Fibroblast of skin of right quadriceps (primary cell): ENCODE measurements at places on chromosomes 3 and 15.

GRCh38 chr15:63385911-63386531 lies 4.4 kb upstream of the CA12 start:
- no peak for DNase-seq

DNA sequence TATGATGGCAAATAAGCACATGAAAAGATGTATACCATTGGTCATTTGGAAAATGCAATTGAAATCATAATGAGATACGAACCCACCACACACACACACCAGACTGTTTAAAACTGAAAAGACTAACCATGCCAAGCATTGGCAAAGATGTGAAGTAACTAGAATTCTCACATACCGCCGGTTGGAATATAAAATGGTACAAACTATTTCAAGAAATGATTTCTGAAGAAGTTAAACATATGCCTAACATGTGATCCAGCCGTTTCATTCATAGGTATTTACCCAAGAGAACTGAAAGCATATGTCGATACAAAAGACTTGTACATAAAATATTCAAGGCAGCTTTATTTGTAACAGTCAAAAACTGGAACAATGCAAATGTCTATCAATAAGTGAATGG lies 28.9 kb downstream of the HES1 start:
- no peak for DNase-seq

DNA sequence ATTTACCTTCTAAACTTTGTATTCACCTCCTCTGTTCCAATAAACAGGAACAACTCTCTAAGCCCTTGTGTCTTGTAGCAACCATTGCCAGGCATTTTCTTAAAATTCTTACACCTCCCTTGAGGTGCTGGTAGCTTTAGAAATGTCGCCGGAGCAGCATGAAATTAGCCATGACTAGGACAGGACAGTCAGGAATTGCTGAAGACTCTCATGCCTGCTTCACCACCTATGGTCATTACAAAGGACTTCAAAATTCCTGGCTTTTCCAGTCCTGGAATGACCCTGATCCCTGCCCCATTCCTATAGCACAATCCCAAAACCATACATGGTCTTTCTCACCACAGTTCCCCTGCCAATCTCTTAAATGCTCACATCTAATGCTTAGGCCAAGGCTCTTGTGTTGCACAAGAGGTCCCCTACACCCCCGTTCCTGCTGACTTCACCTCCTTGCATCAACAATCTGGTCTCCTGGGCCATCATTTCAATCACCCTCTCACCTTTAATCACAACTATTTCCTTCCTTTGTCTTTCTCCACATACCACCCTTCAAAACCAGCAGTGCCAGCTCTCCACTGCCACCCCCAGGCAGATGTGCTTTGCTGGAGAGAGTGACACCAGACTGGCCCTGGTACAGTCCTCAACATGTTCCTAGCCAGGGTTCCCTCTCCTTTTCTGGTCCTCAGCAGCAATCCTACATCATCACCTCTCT lies 113.2 kb upstream of the TJP1 start:
- DNase-seq: no peak

DNA sequence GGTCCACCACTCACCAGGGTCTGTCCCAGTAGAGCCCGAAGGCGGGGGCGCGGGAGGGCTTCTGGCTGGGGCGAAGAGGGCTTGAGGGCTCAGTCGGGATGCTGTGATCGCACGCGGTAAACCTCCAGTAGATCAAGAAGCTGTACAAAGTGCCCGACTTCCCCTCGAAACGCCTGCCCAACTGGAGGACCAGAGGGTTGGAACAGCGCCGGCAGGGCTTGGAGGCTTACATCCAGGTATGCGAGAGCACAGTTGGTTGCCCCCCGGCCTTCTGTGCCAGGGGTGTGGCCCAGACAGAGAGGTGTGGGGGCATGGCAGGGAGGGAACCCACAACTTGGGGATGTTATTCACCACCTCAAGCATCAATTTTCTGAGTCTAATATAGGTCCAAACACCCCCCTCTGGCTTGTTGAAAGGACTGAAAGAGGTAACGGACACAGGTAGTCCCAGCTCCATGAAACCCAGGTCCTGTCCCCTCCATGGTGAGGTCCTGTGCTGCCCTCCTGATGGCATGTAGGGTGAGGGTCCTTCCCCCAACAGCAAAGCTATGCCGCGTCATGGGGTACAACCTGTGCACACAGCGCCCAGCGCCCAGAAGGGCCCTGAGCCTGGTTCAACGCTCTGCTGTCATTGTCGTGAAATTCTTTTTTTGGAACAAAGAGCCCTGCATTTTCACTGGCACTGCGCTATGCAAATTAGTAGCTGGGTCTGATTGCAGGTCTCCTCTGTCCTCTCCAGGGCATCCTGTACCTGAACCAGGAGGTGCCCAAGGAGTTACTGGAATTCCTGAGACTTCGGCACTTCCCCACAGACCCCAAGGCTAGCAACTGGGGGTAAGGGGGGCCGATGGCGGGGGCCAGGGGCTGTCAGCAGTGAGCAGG lies 1.2 kb downstream of the SNX22 start:
- no peak for DNase-seq

- no peak for DNase-seq
Measured at GRCh38 chr3:63287610-63288009, 9.5 kb downstream of the SYNPR start.

- peak; percentile 2 for DNase-seq
Measured at GRCh38 chr3:52650439-52650838, 35.3 kb downstream of the PBRM1 start.

GRCh38 chr15:92821491-92822116 lies 78.5 kb upstream of the CHD2 start:
- no peak for DNase-seq

DNA sequence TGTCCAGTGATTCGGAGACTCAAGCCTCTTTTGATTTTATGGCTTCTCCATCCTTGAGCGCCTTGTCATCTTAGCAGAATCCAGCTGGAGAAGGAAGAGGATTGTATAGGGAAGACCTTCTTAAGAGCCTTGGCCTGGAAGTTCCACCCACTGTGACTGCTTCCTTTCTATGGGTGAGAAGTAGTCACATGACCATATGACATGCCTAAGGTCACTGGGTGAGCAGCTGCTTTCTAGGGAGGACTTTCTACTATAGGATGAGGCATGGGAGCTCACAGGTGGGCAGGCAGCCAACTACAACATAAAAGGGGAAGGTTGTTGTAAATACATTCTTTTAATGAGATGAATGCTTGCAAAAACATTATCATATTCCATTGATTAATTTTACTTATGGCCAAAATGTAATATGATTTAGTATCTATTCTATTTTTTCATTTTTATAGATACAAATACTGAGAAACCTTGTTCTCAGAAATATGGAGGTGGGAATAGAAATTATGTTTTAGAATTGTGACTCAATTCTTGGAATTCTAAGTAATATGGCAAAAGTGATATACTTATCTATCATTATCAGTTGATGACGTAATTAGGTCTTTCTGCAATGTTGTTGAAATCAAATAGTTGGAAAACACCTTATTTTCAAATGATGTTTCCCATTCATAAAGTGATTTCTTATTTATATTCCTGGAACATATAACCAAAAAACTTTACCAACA lies 53.6 kb upstream of the MINAR1 start:
- DNase-seq: peak; percentile 8

GRCh38 chr3:144775551-144775950 lies 803.9 kb downstream of the DIPK2A start:
- DNase-seq: peak; percentile 6

DNA sequence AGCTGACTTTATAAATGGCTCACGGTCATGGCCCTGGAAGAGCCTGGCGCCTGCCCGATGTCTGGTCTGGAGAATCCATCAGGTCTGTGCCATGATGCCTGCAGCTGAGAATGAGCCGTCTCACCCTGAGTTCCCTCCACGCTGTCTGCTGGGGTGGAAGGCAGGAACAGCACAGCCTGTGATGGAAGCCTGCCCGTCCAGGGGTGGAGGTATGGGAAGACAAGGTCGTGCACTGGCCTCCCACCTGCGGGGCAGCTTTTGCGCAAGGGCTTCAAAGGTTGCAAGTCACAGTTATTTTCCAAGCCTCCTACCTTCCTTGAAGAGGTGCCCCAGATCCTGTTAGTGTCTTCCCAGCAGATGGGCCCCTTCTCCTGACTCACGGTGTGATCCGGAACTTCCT lies 275.5 kb downstream of the FAM43A start:
- DNase-seq: no peak

GRCh38 chr15:101406036-101406435 lies 83.5 kb downstream of the PCSK6 start:
- DNase-seq: no peak

- peak; percentile 36 for DNase-seq
Measured at GRCh38 chr3:44104668-44105321, 136.9 kb upstream of the TOPAZ1 start.

DNA sequence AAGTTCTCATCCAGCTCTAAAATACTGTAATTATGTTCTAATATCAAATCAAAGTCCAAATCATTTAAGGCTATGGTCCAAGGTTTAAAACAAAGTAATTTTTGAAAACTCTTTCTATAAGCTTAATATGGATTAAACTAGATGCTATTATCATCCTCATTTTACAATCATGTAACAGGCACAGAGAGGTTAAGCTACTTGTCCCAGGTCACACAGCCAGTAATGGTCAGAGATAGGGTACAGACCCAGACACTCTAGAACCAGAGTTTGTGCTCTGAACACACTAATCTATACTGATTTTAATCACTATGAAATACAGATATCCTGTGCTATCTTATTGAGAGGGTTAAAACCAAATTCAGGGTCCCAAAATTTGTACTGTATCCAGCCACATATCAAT lies 44.8 kb downstream of the DENND4A start:
- DNase-seq: no peak

DNA sequence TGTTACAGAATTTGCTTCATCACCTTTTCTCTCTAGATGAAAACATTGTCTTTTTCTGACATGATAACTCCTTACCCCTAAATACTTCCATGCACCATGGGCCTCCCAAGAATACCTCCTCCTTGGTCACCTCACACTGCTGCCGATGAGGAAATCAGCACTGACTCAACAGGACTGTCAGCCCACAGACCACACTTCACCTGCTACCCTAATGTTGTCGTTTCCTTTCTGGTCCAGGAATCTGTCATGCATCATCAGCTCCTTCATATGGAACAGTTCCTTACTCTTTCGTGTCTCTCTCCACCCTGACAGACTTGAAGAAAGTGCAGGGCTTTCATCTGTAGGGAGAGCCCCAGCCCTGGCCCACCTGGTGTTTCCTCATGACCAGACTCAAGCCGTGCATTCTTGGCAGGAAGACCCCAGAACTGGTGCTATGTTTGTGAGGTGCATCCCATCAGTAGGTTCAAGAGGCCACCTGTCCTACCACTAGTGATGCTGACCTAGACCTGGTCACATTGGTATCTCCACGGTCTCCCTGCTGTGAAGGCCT lies 41.1 kb upstream of the PLXNA1 start:
- DNase-seq: no peak

GRCh38 chr15:52727815-52728214 lies 48.6 kb upstream of the ATOSA start:
- DNase-seq: no peak

GRCh38 chr3:25418596-25418995 lies 9.5 kb upstream of the RARB start:
- no peak for DNase-seq

DNA sequence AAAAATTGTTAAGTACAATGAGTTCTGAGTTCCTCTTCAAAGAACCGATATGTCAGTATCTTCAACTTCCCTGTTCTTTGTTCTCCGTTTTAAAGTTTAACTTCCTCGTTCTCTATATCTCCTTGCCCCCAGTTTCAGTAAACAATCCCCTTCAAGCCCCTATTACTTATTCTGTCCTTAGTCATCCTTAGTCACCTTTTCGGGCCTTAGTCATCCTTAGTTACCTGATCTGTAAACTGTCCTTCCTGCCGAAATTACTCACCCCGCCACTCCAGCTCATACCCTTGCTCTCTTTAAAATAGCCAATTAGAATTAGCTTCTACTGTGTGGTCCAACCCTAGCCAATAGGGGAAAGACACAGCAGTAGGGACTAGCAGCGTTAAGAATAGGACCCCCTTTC lies 1165.6 kb downstream of the NSUN3 start:
- no peak for DNase-seq

- DNase-seq: peak; percentile 27
Measured at GRCh38 chr15:57090496-57090859, 172.0 kb downstream of the TCF12 start.

GRCh38 chr3:28935146-28935545 lies 345.7 kb upstream of the RBMS3 start:
- no peak for DNase-seq

GRCh38 chr3:82093641-82094040 lies 332.2 kb upstream of the GBE1 start:
- DNase-seq: no peak

GRCh38 chr3:53211706-53212702 lies 43.8 kb downstream of the TKT start:
- DNase-seq: no peak

- peak; percentile 93 for DNase-seq
Measured at GRCh38 chr3:171967137-171967783, 72.1 kb upstream of the FNDC3B start.

GRCh38 chr3:16999871-17000270 lies 115.1 kb downstream of the PLCL2 start:
- no peak for DNase-seq

GRCh38 chr3:38260474-38260873 lies 5.1 kb upstream of the SLC22A13 start:
- no peak for DNase-seq

DNA sequence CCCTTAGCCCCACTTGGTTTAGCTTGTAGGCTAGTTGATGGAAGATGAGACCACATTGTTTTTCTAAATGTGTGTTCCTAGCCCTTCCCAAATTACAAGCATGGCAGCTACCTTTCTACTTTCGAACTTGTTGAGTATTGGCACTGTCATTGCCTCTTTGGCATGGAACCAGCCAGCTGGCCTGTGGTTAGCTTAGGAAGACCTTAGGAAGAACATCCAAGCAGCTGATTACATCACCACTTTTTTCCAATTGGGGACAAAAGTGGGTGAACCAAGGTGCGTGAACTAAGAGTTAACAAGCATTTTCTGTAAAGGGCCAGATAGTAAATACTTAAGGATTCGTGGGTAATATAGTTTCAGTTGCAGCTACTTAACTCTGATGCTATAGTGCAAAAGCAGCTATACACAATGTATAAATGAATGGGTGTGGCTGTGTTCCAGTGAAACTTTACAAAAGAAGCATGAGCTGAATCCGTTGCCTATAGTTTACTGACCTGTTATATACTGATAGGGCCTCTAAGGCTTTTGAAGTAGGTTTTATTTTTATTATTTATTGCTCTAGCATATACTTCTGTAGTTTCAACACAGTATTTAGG lies 8.5 kb downstream of the KLHL18 start:
- DNase-seq: no peak

DNA sequence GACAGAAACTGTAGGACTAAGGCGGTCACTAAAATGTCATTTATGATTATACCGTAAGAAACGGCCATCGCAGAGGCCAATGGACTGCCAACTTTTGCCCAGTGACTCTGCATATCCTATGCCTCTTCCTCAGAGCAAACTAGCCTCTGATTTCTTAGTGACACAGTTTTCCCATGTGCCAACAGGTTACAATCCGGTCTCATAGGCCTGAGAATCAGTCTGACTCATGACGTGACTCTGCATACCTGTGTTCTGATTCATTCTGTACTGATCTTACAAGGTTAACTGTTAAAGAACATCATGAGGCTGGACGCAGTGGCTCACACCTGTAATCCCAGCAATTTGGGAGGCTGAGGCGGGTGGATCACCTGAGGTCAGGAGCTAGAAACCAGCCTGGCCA lies 17.8 kb downstream of the RUBCN start:
- peak; percentile 68 for DNase-seq
